Thoracic aorta (tissue), 2 donors: ENCODE measurements at places on chromosomes 1 and 21. TPM values are rescaled to one million over a fixed set of nuclear protein-coding genes. Genes with fewer than 3 reads are reported as not detected.

DNA sequence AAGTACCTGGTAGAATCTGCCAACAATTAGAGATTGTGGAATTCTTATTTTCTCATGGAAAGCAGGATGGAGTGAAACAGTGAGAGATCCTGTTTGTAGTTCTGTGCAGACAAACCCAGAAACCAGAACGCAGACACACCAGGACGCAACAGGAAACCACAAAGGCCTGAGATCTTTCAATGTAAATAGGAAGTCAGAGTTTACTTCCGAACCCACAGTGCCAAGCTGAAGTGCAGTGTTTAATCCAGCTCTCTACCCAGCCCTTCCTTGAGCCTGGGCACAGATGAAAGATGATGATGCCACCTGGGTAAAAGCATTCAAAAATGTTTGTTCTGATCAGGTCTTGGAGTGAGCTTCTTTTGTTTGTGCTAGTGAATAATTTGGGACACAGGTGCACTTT, 244.2 kb upstream of the HOOK1 start:
- no peak for DNase-seq
- no peak overlapping the region for H3K4me3 ChIP-seq
- H3K4me1 ChIP-seq, result no peaks in the 10 kb centered on the region
- no peak overlapping the region for H3K27ac ChIP-seq

- H3K27ac ChIP-seq, result no peak overlapping the region
- no peak for DNase-seq
These were observed 70.5 kb upstream of the SH3GLB1 start for GRCh38 chr1:86633921-86634320.

DNA sequence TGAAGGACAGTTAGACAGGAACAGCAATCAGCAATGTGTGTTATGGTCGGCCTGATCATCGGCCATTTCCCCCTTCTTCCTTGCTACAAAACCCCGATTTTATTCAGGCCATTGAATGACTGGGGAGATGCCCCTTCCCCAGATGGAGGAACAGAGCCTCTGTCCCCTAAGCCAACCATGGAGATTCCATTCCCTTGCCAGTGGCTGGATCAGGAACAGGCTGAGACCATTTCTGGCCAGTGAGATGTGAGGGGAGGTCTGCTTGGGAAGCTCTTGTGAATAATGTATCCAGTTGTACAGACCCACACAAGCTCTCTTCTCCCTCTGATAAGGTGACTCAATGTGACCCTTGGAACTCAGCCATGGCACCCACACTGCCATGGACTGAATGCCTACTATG, 7.7 kb downstream of the CSRP1 start:
- no peak overlapping the region for H3K4me3 ChIP-seq
- peak overlapping the region; percentile 96 for H3K27ac ChIP-seq
- H3K4me1 ChIP-seq, result peaks cover 96% of the 10 kb centered on the region
- no peak for DNase-seq
- H3K27me3 ChIP-seq, result no peaks in the 10 kb centered on the region

- H3K4me1 ChIP-seq, result no peaks in the 10 kb centered on the region
- H3K27me3 ChIP-seq, result no peaks in the 10 kb centered on the region
- no peak overlapping the region for H3K27ac ChIP-seq
- DNase-seq, result no peak
These were observed 39.9 kb upstream of the INSL5 start for GRCh38 chr1:66840929-66841328.

DNA sequence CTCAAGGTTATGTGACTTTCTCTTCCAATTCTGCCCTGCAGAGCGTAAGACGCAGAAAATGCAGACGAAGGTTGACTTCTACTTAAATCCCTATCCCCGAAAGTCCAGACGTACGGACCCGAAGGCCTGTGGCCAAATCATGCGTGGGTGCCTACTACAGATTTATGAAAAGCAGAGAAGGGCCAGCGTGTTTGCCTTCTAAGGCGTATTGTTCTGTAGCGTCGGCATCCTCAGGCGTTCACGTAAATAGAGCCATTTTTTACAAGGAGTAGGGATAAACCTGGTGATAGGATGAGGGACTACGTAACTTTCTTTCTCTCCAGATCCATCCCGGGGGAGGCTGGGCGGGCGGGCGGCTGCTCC, 222 bp upstream of the GIPC2 start:
- no peaks in the 10 kb centered on the region for H3K36me3 ChIP-seq
- no peaks in the 10 kb centered on the region for H3K27me3 ChIP-seq
- H3K4me1 ChIP-seq, result peaks cover 4% of the 10 kb centered on the region
- DNase-seq, result no peak
- H3K4me3 ChIP-seq, result peak overlapping the region; percentile 81

- H3K36me3 ChIP-seq, result no peaks in the 10 kb centered on the region
- no peak overlapping the region for H3K27ac ChIP-seq
- no peaks in the 10 kb centered on the region for H3K27me3 ChIP-seq
- H3K4me3 ChIP-seq, result no peak overlapping the region
- no peak for DNase-seq
These were observed 360.0 kb downstream of the HHAT start for GRCh38 chr1:210688512-210689234.

DNA sequence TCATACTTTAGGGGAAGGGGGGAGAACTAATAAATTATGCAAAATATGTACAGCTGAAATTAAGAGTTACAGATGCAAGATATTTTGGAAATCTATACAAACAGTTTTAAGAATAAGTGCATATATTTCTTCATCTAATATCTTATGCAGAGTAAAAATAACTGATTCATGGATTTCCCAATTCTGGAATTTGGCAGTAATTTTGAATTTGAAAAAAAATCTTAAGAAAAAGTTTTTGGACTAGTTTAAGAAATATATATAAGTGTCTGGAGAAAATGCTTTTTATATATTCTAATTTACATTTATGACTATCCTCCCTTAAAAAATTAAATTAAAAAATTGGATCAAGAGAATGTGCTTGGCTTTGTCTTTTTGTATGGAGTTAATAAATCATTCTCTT, 474.3 kb downstream of the BRINP3 start:
- H3K4me3 ChIP-seq, result no peak overlapping the region
- H3K36me3 ChIP-seq, result no peaks in the 10 kb centered on the region
- no peaks in the 10 kb centered on the region for H3K4me1 ChIP-seq
- no peak for DNase-seq
- no peaks in the 10 kb centered on the region for H3K27me3 ChIP-seq

DNA sequence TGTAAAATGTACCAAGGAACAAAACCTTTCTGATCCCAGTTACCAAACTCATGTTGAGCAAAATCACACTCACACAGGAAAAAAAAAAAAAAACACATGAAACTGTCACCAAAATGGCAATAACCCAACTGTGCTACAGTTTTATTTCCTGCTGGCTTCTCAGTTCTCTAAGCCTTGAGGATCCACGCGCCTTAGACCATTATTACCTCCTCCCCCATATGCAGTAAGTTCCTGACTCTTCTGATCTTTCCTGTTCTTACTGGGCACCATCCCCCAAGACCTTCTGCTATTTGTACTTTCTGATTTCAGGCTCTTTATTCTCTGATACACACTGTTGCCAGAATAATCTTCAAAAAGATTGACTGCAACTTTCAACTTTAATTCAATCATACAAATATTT, 79.6 kb downstream of the SLC45A1 start:
- DNase-seq, result no peak
- peaks cover 53% of the 10 kb centered on the region for H3K4me1 ChIP-seq
- H3K4me3 ChIP-seq, result peak overlapping the region; percentile 2

GRCh38 chr1:8846263-8846662, 28.8 kb upstream of the RERE start:
- H3K4me3 ChIP-seq, result no peak overlapping the region
- no peaks in the 10 kb centered on the region for H3K36me3 ChIP-seq
- H3K27me3 ChIP-seq, result no peaks in the 10 kb centered on the region
- no peak for DNase-seq

DNA sequence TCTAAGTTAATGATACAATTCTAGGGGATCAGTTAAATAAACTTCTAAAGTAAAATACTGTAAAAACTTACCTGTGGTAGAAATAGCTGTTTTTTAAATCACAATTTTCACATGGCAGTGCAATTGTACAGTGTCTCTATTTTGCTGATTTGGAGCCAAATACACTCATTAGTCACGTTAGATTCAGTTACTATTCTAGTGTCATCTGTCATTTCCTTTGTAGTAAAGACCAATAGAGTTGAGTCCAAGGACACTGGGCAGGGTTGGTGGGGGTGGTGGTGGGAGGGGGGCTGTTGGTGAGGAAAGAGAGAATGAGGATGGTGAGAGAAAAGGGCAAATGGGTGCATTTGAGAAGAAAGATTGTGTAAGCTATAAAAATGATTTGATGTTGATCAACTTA, 33.6 kb downstream of the CD55 start:
- no peaks in the 10 kb centered on the region for H3K4me1 ChIP-seq
- no peak overlapping the region for H3K4me3 ChIP-seq
- no peaks in the 10 kb centered on the region for H3K27me3 ChIP-seq
- H3K36me3 ChIP-seq, result no peaks in the 10 kb centered on the region

DNA sequence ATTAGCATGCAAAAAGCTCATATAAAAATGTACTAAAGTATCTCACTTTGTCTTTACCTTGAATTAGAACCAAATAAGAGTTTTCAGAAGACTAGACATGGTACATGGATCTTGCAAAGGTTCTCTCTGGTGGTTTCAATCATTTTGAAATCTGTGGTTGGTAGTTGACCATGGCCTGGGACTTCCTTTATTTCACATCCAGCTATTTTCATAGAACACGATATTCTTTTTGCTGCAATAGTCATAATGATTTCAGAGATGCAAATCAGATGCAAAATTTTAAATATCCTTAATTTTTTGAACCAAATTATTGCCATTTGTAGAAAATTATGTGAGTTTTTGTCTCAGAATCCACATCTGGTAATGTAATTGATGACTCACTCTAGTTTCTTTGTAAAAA, 375.1 kb upstream of the ZP4 start:
- no peaks in the 10 kb centered on the region for H3K27me3 ChIP-seq
- H3K27ac ChIP-seq, result no peak overlapping the region
- DNase-seq, result no peak
- no peaks in the 10 kb centered on the region for H3K36me3 ChIP-seq

DNA sequence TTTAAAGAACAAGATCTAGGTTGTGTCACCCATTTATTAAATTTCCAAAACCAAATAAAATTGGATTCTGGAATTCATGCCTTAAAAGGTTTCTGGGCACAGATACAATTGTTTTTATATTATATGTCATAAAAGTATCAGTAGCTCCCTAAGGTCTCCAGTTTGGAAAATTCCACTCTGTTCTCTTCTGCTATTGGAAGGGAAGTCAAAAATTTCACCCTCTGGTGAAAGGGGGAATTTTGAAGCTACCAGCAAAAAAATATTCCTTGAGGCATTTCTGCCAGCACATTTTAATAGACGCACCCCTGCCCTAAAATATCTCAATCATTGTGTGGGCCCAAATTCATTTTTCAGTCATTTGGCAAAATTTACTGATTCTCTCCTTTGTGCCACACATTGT, 285.7 kb upstream of the SGIP1 start:
- no peaks in the 10 kb centered on the region for H3K36me3 ChIP-seq
- no peak overlapping the region for H3K27ac ChIP-seq
- no peak overlapping the region for H3K4me3 ChIP-seq

Gene CRYBG2
- total RNA-seq, result not detected

Gene BTBD8
- total RNA-seq, result 12.9 TPM

Gene FMO4
- 10.6 TPM for total RNA-seq

Gene FCAMR
- total RNA-seq, result not detected

Gene FCMR
- total RNA-seq, result 5.4 TPM

Gene LENEP
- not detected for total RNA-seq

Gene CHRM3
- 4.2 TPM for total RNA-seq

Gene AMY1A
- total RNA-seq, result not detected

Gene REN
- not detected for total RNA-seq

Gene RGS13
- 0.56 TPM for total RNA-seq
